ENCODE measurements at places on chromosomes 1 and 21.

DNA sequence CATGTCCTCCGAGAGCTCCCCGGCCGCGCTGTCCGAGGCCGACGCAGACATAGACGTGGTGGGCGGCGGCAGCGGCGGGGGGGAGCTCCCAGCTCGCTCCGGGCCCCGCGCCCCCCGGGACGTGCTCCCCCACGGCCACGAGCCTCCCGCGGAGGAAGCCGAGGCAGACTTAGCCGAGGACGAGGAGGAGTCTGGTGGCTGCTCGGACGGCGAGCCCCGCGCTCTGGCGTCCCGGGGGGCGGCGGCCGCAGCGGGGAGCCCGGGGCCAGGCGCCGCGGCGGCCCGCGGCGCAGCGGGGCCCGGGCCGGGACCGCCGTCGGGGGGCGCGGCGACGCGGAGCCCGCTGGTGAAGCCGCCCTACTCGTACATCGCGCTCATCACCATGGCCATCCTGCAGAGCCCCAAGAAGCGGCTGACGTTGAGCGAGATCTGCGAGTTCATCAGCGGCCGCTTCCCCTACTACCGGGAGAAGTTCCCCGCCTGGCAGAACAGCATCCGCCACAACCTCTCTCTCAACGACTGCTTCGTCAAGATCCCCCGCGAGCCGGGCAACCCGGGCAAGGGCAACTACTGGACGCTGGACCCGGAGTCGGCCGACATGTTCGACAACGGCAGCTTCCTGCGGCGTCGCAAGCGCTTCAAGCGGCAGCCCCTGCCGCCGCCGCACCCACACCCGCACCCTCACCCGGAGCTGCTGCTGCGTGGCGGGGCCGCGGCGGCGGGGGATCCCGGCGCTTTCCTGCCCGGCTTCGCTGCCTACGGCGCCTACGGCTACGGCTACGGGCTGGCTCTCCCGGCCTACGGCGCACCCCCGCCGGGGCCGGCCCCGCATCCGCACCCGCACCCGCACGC, 547 bp downstream of the FOXD2 start:
- DNase-seq, result no peak

GRCh38 chr1:233613252-233614172, at the start of gene KCNK1:
Gene KCNK1, plus strand, starts transcription at chr1:233614106. Its CDS starts 66 bp downstream, at chr1:233614172.
- no peak for DNase-seq

- DNase-seq, result no peak
Observed at GRCh38 chr21:37552496-37553029, 186.0 kb downstream of the DYRK1A start.

DNA sequence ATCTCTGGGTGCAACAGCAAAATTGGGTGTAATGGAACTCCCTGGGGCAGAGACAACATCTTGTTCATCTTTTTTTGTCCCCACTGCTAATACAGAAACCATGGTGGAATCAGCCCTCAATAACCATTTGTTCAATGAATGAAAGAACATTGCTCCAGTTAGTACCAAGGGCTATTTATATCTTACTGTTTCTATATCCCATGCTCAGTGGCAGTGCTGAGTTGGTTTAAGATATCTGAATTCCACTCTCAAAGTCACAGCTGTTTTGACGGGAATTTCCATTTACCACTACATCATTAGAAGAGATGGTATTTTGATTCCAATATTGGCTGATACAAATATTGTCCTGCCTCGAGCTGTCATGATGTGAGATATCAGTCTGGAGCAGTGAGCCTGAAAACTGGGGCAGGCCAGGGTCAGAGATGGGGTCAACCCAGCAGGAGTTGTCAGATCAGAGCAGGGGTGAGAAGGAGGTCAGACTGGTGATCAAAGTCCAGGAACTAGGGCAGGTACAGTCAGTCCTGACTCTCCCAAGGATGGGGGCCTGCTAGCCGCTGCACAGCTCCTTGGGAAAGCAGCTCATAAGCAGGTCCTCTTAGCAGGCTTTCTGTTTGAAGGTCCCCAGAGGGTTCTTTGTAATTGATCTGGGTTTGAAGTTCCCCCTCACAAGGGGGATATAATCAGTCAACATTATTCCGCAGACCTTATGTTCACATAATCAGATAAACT, 5.8 kb upstream of the PHC2 start:
- no peak for DNase-seq

GRCh38 chr1:182173808-182174512, 112.4 kb upstream of the ZNF648 start:
- DNase-seq, result no peak

DNA sequence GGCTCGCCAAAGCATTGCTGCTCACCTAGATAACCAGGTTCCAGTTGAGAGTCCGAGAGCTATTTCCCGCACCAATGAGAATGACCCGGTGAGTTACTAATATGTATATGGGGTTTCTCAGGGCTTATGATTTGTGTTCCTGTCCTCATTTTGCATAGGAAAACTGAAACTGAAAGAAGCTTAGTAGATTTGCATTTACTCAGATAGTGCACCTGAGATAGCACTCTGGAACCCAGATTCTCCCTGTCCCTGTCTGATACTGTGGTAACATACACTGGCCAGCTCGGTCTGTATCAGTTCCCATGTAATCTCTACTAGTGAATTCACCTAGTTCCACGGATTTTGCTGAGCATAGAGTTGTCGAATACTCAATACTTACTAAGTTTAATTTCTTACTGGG, 28.1 kb downstream of the DAP3 start:
- DNase-seq, result no peak

- no peak for DNase-seq
Observed at GRCh38 chr1:221735999-221736398, 5.9 kb downstream of the DUSP10 start.

- no peak for DNase-seq
Observed at GRCh38 chr1:207978441-207978840, 67.5 kb upstream of the CD34 start.

DNA sequence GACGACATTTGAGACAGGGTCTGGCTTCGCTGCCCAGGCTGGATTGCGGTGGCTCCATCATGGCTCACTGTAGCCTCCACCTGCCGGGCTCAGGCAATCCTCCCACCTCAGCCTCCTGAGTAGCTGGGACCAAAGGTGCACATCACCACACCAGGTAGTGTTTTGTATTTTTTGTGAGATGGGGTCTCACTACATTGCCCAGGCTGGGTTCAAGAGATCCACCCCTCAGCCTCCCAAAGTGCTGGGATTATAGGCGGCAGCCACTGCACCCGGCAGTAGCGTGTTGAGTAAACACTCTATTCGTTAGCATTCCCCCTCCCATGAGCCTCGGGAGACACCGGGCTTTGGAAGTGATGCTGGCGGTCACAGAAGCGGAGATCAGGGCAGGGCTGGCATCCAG, 6.8 kb upstream of the C1QTNF12 start:
- DNase-seq, result no peak

- no peak for DNase-seq
Observed at GRCh38 chr21:33067457-33067856, 2.5 kb upstream of the OLIG1 start.

DNA sequence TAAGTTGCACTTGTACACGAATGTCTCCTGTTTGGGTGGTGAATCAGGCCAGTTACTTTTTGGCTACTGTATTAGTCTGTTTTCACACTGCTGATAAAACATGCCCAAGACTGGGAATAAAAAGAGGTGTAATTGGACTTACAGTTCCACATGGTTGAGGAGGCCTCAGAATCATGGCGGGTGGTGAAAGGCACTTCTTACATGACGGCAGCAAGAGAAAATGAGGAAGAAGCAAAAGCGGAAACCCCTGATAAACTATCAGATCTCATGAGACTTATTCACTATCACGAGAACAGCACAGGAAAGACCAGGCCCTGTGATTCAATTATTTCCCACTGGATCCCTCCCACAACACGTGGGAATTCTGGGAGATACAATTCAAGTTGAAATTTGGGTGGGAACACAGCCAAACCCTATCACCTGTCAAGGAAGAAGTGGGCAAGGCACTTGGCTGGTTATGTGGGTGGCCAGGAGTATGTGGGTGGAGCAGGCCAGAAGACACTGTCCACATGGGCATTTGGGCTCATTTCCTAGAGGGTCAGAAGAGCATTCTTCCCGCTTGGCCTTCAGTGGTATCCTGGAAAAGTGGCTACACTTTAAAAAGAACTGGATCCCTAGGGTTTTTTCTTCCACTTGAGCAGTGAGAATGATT, 228.8 kb downstream of the HHAT start:
- no peak for DNase-seq

DNA sequence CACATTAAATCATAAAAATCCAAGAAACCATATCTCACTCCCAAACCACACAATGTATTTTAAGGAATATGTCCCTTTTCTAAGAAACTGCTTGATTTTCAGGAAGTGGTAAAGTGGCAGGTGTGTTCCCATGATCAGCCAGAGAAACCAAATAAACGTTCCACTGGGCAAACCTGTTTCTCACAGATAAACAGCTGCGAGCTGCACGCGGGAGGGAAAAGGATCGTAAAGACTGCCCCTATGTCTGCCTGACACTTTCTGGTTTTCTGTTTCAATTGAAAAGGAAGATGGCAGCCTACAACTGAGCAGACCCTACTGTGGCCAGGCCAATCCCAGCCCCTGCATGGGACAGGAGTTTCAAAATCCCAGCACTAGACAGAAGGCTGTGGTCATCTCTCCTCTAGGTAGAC, 36.6 kb downstream of the HIVEP3 start:
- DNase-seq, result no peak

- no peak for DNase-seq
Observed at GRCh38 chr1:231629132-231629531, 2.5 kb downstream of the DISC1 start.

GRCh38 chr1:182141040-182141439, 79.5 kb upstream of the ZNF648 start:
- DNase-seq, result no peak
